Hepatic stellate cell (primary cell): ENCODE measurements at places on chromosomes 2 and 18.
A peak's percentile ranks its signal among the peaks of the same experiment; 100 is the strongest.

GRCh38 chr2:233423552-233423860 is 69.2 kb downstream of the DGKD start:
- DNase-seq = no peak

GRCh38 chr18:7370375-7370774 is 139.5 kb downstream of the LRRC30 start:
- no peak for DNase-seq

DNA sequence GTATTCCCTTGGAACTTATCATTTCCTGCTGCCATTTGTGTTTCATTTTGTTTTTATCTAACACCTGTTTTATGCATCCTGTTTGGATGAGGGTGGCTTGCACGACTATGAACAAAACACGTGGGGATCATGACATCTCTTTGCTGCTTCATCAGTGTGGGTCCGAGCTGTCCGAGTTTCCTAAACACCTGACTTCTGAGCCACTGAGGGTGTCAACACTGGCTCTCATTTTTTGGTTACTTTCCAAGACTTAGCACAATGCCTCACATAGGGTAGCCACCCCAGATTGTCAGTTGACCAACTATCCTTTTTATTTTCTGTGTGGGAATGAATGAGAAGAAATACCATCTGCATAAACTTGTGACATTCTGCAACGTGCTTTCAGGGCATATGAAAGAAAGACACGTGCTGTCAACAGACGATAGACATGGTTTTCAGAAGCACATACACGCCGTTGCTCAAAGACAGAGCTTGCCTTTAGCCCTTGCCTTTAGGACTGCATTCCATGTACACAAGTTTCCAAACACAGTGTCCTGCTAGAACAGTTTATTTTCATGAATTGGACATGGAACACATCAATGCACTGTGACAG is 166.7 kb downstream of the MYT1L start:
- DNase-seq = no peak

DNA sequence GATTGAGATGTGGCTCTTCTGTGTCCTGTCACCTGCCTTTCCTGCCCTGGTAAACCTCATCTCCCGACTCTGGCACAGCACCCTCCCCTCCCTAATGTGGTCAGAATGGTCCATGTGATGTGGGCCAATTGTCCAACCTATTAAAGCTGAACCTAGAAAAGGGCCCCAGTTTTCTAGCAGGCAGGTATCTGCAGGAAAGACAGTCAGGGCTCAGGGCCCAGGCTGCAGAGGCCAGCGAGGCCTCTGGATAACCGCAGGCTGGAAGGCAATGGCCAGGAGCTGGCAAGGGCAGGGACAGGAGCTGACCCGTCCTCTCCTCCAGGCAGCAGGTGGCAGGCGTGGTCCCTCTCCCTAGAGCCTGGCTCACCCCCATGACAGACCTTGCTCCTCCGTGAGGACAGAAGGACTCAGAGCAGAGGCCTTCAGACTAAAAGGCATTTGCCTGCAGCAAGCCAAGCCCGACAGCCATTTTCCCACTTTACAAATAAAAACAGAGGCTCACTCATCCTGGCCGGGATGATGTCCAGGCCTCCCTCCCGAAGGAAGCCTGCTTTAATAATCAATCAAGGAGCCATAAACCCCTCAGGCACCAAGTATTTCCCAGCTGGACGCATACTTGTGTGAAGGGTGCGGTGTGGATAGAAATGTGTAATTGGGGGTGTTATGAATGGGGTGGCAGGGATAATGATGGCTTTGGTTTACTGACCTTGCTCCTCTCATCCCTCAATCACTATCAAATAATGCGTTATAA is 107.1 kb downstream of the TWIST2 start:
- no peak for DNase-seq

- peak; percentile 32 for DNase-seq
These were observed 91.8 kb upstream of the SKOR2 start for GRCh38 chr18:47343291-47343690.

GRCh38 chr2:38523728-38524437 is 78.8 kb downstream of the HNRNPLL start:
- DNase-seq = no peak

GRCh38 chr18:4016391-4017049 is 438.6 kb downstream of the DLGAP1 start:
- no peak for DNase-seq

DNA sequence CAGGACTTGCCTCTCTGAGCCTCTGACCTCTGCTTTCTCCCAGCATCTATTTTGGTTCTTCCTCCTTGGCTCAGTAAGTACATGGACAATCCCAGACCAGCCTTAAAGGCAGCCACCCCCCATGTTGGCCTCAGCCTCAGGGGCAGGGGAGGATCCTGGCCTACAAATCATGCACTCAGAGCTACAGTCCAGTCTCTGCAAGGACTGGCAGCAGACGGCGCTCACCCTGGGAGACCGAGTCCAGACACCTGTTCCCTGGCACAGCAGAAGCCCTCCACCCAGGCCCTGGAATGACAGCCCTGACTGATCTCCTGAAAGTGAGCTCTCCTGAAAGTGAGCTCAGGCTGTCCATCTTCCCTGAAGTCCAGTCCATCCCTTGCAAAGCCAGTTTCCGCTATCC is 25.7 kb upstream of the PTPN4 start:
- DNase-seq = no peak

DNA sequence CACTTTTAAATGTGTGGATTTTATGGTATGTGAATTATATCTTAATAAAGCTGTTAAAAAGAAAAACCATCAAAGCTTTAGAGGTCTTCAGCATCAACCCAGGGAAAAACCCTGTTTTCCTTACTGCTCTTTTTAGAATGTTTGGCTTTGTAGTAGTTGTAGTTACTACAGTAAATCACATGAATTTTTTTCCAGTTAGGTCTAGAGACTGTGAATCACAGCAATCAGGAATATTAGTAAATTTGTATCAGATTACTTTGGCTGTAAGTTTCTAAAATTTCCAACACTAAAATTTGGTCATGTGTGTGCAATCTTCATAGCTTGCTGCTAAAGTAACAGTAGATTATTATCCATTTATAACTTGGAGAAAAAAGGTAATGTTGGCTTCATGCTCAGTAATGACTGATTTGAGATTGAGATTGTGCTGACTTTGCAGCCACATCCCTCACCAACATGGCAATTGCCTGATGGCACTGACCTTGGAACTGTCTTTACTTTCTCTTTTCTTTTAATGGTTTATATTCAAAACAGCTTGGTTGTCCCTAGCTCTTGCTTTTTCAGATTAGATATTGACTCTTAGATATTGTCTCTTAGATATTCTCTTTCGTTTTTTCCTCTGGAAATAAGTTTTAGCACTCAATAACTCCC is 41.1 kb downstream of the LCLAT1 start:
- DNase-seq = no peak

DNA sequence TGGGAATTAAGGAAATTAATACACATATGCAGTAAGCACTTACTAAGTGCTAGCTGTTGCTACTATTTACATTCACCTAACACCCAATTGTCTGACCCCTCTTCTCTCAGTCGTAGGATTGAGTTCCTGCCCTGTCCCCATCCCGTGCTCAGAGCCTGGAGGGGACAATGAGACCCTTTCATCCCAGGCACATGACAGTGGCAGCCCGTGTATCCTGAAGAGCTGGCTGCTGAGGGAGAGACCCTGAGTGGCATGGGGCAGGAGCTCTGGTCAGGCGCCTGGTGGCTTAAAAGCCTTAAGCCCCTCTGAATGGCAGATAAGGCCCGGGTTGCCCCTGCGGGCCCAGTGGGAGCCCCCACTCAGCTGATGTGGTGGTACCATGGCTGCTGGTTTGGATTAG is 99.0 kb downstream of the DYSF start:
- no peak for DNase-seq

DNA sequence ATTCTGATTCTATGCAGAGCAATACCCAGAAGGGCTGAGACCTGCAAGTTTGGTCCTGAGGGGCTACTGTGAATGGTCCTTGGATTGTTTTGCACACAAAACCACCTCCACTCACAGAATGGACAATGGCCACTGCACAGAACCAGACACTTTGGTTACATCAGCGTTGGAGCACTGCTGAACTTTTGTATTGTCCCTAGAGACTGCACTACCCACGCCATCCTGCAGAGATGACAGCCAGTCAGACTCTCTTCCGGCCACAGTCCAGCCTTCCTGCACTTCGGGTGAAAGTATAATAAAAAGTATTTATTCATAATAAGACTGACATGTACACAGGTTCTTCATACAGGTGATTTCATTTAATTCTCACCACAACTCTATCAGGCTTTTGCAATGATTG is 35.7 kb downstream of the CELF4 start:
- peak; percentile 32 for DNase-seq

DNA sequence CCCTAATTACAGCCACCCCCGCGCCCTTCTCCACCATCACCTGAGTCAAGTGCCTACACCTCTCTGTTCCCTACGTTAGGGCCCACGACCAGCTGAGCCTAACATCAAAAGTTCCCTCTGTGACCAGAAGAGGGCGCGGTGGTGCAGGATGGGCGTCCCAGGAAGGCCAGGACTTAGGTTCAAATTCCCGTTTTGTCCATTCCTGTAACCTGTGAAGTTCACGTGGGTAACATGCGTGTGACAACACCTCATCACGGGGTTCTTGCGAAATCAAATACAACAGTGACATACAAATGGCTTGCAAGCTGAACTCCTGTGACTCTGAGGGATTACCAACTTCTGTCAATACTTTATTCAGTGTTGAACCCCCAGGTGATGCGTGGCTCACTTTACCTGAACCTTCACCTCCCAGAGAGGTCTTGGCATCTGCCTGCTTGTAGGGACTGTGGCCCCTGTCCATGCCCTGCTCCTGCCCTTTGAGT is 207.9 kb downstream of the ARL4C start:
- DNase-seq = no peak

DNA sequence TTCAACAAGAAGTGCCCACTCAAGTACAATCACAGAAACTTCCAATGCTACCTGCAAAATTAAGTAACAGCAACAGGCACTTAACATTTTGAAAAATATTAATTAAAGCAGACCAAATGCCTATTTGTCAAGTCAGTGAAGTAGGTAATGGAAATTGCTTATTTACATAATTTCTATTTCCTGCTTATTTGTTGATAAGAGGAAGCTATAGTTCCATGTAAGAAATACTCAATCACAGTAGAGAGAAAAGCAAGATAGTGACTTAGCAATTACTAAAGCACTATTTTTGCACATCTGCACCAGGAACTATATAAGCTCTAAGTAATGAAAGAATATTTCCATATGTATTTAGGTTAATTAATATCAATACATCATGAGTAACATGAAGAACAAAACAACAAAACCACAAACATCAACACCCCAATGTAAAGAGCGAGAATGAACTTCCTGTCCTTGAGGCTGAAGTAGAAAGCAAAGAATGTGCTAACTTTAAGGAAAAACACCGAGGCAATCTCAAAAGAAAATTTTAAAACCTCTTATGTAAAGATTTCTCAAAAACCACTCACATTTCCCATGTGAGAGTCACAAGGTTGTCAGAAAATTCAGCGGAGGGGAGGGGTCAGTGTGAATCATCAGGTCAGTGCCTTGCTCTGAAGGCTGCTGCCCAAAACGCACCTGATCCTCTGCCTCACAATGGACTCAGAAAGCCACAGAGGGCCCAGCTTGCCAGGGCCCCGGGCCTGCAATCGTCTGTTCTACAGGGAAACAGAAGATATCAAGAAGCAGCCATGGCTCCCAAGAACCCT is 12.5 kb downstream of the NPC1 start:
- DNase-seq = peak; percentile 66

GRCh38 chr18:79683626-79684282 is 4.2 kb downstream of the CTDP1 start:
- no peak for DNase-seq

DNA sequence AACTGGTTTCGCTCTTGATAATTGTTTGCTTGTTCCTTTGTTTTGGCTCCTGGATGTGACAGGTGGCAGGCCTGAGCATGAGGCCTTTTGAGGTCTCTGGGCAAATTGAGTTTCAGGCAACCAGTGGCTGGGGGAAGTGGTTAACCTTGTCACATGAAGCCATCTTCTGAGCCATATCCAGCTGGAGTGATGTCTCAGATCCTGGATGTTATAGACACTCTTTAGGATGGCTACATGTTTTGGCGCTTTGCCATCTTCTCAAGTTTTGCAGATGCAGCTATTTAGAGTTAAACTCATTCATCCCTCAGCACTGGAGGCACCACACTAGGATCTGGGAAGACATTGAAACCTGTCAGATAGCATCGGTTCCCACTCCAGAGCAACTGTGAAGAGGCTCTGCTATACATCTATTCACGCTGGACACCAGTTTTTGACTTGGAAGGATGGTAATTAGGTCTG is 25.3 kb upstream of the TACR1 start:
- no peak for DNase-seq

DNA sequence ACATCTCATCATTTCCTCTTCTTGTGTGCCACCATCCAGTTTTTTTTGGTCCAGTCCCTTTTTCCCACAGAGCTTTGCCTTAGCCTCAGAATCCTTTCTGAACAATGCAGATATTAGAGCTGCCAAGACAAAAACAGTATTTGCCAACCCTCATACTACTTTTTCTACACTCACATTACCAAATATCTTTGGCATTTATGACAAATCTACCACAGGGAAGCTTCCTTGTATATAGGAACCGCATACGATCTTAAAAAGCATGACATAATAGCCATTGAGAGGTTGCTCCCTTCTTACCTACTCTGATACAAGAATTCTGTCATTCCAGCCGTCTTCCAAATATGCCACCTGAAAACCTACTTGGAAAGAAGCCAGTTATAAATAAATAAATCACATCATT is 9.4 kb downstream of the ZNF24 start:
- DNase-seq = no peak

- DNase-seq = no peak
These were observed 20.1 kb upstream of the YES1 start for GRCh38 chr18:832085-832681.

GRCh38 chr2:31996571-31997150 is 14.1 kb downstream of the MEMO1 start:
- no peak for DNase-seq

GRCh38 chr18:79300413-79300812 is 95.3 kb upstream of the NFATC1 start:
- no peak for DNase-seq

GRCh38 chr2:178331474-178332432 is 119.2 kb downstream of the PRKRA start:
- DNase-seq = no peak

DNA sequence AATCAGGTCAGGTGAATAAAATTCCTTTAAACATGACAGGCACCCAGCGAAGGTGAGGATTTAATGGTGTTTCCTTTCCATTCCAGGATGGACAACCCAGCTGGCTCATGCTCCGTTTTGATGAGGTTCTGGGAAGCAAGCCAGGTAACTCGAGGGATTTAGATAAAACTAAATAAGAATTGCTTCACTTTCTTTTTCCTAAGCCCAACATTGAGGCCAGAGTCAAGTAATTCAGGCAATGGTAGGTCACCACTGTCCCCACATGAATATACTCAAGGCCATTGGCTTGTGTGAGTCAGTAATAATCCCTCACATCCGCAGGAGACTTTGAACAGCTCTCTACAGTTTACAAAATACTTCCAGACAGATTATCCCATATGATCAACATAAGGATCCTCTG is 16.2 kb upstream of the LRATD1 start:
- no peak for DNase-seq

DNA sequence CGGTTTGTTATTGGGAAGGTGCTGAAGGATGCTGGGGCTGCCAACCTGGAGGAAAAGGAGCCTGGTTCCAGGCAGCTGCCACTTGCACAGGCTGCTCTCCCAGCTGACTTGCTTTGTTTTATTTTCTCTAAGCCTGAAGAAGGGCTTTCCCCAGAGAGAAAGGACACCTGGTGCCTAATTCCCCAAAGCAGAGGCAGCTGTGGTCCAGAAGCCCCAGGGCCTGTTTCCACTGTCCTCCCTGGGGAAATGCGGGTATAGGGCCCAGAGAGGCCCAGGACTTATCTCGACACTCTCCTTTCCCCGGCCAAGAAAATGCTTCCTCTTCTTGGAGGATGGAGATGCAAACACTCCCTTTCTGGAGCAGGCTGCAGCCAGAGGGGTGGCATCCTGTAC is 30.1 kb downstream of the INO80C start:
- DNase-seq = no peak
